ENCODE measurements at places on chromosomes 2 and 18.

DNA sequence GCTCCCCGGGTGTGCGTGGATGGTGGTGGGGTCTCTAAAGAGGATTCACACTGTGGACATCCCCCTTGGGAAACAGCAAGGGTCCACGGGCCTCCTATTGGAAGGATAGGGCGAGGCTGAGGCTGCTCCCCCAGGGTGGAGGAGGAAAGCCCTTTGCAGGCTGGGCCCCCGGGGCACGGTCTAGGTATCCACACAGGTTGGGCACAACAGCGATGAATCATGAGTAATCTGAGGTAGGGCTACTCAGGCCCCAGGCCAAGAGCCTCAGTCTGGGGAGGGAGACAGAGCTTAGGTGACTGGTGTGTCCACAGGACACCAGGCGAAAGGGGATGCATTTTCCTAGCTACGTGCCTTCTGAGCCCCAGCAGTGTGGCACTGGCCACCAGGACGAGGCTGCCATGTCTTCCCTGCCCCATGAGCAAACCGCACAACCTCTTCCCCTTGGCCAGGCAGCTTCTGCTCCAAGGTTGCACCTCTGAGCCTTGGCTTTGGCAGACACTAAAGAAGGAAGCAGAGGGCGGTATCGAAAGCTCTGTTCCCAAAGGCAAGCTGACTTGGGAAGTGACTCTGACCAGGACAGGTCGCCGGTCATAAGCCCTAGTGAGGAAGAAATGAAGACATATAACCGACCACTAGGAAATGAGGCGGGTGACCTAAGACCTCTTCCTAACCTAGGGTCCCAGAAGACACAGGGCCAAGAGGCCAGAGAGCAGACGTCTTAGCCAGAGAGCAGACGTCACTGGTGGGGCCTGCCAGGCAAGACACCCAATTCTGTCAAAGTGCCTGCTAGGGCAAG, 14.6 kb upstream of the SEMA4C start:
- DNase-seq, result no peak

DNA sequence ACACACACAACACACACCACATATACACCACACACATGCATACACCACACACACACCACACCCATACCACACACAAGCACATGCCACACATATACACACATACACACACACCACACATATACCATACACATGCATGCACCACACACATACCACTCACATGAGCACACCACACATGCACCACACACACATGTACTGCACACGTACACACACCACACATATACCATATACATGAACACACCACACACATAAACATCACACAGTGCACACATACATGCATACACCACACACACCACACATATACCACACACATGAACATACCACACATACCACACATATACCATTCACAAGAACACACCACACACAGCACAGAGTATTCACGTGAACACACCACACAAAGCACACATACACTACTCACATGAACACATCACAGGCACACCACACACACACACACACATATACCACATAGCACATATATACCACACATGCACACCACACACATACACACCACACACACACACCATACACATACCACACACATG, 219.9 kb upstream of the RAB6C start:
- peak; percentile 13 for DNase-seq

DNA sequence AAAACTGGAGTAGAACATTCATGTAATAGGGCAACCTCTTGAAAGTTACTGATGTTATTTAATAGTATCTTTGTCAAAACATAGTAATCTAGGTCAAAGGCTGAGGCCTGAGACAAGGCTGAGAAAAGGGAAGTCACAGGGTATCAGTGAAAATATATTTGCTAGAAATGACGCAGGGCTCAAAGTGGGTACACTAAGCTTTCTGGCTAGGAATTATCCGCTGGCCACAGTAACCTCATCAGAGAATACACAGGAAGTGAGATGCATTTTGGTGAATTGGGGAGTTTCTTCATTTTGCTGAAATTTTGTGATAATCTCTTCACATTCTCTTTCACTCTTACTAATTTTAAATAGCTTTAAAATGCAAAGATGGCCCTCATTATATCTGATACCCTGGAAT, 206.8 kb downstream of the OTX1 start:
- no peak for DNase-seq

DNA sequence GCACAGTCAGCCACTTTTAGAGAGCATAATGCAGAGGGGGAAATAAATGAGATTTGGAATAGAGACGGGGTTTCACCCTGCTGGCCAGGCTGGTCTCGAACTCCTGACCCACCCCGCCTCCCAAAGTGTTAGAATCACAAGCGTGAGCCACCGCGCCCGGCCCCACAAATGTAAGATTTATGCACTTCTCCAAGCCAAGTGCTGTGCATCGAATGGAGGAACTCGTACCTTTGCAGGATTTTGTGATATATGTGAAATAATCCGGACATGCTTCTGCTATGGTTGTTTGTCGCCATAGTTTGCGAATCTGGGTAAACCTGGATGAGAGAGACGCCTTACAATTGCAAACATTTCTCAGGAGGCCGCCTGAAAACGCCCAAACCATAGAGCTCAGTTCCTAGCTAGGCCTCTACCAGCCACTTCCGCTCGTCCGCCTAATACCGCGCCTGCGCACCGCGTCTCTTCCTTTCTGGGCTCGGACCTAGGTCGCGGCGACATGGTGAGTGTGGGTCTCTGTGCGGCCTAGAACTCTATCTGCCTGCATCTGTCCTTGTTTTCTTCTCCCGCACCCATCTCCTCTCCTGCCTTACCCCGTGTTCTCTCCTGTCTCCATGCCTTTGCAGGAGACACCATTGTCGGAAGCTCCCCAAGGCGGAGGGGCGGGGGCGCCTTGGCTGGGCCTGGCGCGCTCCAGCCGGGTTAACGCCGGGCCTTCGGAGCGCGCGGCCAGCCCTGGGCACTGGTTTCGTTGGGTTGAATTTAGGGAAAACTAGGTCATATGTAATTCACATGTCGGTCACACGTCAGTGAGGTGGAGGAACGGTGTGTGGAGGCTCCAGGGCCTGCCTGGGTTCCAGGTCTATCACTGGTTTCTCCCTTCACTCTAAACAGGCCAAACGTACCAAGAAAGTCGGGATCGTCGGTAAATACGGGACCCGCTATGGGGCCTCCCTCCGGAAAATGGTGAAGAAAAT, at the start of gene RPL37A:
TSS of gene RPL37A (plus strand) at position 466 of the 974 bp plus-strand sequence. CDS start at position 497, 31 bp downstream.
- DNase-seq, result peak; percentile 92

GRCh38 chr2:10973766-10974165, 62.0 kb downstream of the KCNF1 start:
- DNase-seq, result no peak

GRCh38 chr2:86027196-86027921, 78.3 kb downstream of the POLR1A start:
- no peak for DNase-seq

DNA sequence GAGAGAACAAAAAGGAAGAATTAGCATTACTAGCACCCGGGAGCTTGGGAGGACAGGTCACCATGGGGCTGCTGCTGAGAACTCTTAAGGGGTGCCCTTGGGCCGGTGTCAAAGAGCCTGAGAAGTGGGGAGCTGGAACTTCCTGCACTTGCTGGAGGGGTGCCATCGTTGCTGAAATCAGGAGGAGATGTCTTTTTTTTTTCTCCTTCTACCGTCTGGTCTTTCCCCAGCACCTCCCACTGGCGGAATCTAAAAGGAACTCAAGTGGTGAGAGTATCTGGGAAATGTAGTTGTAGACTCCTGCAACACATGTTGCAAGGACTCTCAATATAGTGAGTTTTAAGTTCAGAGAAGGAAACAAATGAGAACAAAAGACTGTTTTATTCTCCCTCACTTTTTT, 6.1 kb upstream of the AMMECR1L start:
- DNase-seq, result no peak

DNA sequence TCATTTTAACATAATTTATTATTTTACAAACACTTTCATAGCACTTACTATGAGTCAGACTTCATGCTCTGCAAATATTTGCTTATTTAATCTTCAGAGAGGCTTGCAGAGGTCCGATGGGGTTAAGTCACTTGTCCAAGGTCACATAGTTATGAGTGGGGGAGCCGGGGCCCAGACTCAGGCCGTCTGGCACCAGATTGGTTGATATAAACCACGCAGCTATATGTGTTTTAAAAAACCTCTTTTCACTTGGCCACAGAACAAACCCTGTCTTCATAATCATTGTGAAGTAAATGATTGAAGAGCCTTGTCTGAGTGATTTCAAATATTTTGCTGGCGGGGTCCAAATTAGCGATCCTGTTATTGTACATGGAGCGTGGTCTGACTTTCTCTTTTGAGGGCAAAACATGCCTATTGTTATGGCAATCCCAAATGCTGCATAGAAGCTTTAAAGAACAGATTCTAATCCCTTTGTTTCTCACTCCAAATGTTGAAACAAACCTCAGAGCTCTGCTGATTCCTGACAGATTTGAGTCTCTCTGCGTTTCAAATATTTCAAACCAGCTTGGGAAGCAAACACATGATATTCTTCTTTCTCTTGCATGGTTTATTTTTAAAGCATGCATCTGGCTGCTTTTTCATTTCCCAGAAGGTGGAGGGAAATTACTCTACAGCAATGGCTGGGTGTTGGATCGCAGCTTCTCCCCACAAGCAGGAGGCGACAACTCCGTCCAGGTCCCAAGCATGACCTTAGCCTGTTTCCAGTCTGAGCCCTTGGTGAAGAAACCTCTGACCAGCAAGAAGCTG, 142.4 kb downstream of the DDX1 start:
- no peak for DNase-seq

- no peak for DNase-seq
Measured at GRCh38 chr2:236797411-236797810, 227.8 kb downstream of the ACKR3 start.

DNA sequence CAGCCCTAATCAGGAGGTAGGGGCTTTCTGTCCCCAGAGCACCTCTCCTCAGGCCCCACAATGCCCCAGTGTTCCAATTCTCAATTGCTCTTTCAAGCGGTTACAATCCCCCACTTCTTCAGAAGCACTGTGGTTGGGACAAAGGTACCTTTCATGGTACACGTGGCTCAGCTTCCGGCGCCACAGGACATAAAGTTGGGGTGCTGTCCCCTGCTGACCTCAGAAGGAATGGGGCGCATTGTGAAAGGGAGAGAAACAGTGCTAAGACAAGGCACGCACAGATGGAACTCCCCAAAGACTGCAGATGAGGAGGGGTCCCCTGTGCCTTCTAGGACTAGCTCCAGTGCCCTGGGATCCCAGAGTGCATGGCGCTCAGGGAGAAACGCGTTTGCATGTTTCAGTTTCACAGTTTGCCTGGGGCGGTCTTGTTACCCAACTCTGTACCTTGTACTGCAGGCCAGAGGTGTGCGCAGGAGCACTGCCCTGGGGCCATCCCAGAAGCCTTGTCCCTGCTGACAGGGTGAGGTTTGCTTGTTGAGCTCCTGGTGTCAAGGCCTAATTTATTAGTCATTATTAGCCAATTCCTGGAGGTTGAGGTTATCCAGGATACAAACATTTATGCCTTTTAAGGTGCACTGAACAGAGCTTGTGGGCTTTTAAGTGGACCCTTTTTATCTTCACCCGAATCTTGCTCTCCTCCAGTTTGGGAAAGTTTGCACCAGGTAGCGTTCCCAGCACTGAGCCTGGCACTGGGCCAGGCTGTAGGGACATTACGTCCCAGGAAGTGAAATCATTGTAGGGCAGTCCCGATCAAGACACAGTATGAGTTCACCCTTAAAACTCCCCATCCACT, 7.6 kb downstream of the CNDP1 start:
- DNase-seq, result no peak

DNA sequence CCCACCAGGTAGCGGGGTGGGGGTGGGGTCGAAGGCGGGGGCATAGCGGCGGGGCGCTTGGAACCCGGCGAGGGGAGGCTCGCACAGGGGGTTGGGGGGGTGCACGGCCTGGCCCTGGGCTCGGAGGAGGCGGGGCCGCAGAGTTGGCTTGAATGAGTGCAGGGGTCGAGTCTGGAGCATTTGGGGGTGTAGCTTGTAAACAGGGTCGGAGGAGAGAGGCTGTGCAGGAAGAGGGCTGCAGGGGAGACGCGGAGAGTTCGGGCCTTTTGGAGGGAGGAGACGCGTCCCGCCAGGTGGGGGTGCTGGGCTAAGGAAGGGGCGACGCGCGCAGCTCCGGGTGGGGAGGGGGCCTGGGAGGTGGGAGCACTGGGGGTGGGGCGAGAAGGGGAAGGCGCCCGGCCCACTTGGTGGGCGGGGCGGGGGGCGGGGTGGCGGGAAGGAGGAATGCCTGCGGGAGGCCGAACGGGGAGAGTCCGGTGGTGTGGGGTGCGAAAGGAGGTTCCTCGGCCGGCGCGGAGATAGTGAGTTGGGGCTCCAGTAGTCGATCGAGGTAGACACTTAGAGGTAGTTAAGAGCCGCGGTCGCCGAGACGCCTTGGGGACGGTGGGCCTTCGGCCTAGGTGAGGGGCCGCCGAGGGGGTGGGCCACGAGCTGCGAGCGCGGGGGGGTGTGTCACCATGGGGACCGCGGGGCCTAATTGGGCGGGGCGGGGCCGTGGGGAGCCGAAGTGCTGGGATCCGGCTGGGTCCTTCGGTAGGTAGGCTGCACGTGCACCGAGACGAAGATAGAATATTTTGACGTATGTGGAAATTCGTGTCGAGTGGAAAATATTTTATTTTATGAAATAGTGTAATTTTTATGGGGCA, 774 bp downstream of the MSH6 start:
- peak; percentile 62 for DNase-seq

DNA sequence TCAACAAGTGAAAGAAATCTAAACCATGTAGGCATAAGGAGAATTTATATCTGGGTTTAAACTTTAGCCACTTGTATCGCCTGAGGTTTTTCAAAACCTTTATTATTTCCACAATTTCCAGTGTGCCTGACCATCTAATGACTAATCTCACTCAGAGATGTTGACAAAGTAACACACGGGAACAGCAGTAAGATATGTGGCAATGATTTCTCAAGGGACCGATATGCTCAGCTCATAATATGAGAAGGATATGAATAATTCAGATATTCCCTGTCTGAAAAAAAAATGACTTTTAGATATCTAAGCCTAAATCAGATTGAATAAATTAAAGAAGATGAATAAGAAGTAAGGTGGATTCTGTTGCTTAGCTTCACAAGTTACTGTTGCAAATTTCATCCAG, 43.5 kb downstream of the TMEM163 start:
- DNase-seq, result no peak
